Activated effector memory CD4-positive, alpha-beta T cell treated with Interleukin-2 at 50 U/mL for 16 hours (primary cell): ENCODE measurements at places on chromosomes 1 and 21.

DNA sequence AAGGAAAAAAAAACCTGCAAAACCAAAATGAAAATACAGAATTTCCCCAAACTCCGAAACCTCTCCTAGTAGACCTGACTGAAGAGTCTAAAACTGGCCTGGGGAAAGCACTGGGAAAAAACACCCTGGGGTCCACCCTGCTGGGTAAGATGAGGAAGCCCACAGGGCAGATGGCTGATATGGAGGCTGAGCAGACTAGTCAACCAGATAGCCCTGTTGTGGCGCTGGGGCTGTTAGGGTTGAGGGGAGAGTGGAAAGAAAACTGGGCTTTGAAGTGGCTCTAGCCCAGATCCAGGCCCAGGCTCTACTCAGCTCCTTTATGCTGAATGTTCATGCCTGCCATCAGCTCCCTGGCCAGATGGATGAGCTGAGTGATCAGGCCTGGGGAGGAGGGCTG, 6.8 kb upstream of the SLAMF1 start:
- DNase-seq = no peak

- DNase-seq = no peak
Observed at GRCh38 chr1:189315035-189315901, 1162.4 kb downstream of the BRINP3 start.

DNA sequence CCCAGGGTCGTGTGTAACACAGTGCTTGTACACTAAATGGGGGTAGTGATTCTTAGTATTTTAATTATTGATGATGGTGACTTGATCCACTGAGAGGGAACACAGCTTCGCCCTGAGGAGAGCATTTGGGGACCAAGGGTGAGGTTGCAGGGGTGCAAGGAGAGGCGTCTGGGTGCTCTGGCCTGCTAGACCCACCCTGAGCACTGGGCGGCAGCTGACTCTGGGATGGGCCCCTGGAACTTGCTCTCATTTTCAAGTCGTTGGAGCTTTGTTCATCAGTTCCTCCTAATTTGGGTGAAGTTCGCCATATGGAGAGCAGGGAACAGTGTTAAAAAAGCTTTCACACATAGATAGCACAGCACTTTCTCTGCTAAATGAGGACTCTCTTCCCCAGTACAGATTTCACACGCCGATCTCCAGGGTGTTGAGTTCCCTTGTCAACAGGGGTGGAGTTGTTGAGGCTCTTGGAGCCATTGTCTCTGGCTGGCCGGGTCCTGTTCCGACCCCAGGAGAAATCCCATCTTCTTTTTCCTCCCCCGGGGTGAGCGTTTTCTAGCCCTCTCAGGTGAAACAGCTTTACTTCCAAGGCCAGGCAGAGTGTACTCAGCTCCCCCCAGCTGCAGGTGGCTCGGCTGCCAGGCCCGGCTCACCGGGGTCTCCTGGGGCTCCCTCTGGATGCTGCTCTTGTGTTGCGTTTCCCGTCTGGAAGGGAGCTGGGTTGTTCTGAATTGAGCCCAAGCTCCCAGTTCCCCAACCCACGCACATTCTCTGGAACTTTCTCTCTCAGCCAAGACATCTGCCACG, 367.4 kb downstream of the RPS6KC1 start:
- DNase-seq = no peak

DNA sequence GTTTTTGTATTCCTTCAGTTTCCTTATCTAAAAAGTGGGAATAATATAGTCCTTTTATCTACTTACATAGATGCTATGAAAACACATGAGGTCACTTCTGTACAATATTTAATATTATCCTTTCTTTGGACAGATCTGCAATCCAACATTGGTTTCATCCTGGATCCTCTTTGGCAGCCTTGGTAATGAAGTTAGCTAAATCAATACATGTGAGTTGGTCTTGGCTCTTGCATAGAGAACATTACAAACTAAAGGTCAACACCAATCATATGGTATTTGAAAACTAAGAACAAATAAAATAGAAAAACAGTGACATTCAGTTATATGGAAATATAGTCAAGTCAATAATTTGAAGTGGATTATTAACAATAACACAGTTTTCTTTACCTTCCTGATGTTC, 3.2 kb upstream of the EDEM3 start:
- no peak for DNase-seq

DNA sequence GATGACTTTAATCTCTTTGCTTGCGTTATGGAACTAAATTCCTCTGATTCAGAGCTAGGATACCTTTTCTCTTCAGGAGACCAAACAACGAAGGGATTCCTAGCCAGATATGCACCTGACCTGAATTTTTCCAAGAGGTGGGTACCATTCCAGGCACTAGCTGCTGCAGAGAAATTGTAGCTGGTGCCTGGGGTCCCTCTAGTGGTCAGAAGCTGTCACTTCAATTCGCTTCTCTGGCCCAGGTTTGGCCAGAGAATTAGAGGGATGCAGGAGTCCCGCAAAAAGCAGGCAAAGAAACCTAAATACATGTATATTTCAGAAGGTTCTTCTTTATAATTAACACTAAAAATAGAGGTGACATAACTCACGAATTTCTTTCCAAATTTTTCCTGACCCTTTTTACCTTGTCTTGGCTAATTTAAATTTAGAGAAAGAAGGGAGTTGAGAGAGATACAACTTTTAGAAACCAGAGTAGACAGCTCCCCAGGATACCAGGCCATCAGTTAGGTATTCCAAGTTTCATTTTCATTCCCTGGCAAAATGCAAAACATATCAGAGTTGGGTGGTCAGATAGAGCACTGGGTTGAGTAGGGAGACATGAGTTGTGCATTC, 9.6 kb downstream of the ACKR1 start:
- peak; percentile 4 for DNase-seq

DNA sequence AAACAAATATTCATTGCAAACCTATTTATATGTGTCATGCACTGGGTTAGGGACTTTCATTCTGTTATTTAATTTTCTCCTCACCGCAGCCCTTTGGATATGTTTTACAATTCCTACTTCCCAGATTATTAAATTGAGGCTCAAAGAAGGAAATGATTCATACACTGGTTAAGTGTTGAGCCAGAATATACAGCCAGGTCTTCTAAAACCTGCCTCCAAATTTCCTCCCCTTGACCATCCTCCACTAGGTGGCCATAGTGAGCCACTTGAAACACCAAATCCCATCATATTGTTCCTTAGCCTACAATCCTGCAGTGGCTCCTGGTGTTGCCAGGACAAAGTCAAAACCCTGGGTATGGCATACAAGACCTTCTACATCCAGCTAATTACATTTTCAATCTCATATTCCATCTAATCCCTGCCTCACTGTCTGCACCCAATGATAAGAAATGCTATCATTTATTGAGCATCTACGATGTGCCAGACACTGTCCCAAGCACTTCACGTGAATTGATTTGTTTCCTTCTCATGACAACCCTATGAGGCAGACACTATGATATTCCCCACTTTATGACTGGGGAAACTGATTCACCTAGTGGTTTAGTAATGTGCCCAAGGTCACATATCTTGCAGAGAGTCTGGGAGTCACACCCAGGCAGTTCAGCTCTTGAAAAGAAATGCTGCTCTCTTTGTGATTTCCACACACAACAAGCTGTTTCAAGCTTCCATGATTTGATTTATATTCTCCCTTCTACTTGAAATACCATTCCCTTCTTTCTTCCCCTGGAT, 23.6 kb upstream of the KIRREL1 start:
- DNase-seq = no peak

GRCh38 chr1:178048883-178049282, 45.0 kb upstream of the RASAL2 start:
- DNase-seq = no peak

GRCh38 chr1:147083919-147084272, 88.4 kb downstream of the PRKAB2 start:
- DNase-seq = no peak

DNA sequence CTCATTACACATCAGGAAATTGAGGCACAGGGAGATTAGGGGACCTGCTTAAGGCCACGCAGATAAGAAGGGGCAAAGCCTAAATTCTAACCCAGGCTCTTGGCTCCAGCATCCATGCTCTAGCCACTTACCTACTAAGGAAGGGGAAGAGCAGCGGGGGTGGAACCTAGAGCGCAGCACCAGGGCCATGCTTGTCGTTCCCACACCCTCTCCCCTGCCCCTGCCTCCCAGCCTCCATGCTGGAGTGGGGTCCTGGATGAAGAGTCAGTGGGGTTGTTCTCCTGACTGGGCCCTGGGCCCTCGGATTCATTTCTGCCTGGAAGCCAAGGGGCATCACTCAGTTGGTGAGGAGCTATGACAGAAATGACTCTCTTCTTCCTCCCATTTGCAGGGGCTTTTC, 133.3 kb downstream of the FOXD2 start:
- DNase-seq = no peak

- DNase-seq = no peak
Observed at GRCh38 chr1:212752934-212753497, 38.6 kb downstream of the NSL1 start.

GRCh38 chr1:99535470-99536164, 110.3 kb upstream of the PALMD start:
- no peak for DNase-seq

DNA sequence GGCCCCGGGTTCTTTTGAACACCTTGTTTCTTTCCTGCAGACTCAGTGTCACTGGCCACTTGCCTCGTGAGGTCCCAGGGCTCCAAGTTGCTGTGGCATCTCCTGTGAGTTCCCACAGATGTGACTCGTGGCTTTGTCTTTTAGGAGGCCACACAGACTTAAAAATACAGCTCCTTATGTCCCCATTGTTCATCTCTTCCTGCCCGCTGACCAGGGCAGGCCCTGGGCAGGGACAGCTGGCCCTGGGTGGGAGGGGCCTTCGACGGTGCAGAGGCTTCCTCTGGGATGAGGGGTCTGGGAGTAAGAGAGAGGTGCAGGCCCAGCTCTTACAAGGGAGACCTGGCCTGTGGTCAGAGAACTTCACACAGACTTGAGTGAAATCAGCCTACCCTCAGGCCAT, 15.6 kb downstream of the LDLRAP1 start:
- no peak for DNase-seq

GRCh38 chr1:92795166-92795565, 10.3 kb upstream of the EVI5 start:
- DNase-seq = no peak

- DNase-seq = no peak
Observed at GRCh38 chr1:82263396-82263795, 462.7 kb downstream of the ADGRL2 start.

GRCh38 chr1:67058242-67058641, 4.3 kb upstream of the SLC35D1 start:
- DNase-seq = no peak

DNA sequence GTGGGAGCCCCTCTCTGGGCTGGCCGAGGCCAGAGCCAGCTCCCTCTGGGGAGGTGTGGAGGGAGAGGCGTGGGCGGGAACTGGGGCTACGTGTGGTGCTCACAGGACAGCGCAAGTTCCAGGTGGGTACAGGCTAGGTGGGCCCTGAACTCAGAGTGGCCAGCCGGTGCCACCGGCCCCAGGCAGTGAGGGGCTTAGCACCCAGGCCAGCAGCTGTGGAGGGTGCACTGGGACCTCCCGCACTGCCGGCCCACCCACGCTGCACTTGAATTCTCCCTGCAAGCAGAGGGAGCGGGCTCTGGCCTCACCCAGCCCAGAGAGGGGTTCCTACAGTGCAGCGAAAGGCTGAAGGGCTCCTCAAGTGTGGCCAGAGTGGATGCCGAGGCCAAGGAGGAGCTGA, 20.2 kb downstream of the PRAMEF20 start:
- no peak for DNase-seq

DNA sequence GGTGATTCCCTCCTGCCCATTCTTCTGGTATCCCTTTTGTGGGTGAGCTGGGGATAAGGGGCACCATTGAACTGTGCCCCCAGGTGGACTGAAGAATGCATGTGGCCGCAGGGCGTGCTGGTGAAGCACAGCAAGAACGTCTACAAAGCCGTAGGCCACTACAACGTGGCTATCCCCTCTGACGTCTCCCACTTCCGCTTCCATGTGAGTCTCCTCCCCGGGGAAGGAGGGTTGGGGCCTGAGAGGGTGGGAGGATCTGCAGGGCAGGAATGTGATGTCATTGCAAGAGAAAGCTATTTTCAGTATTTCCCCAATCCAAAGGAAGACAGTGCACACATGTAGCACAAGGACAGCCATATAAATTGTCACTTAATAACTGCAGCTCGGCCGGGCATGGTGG, 7.5 kb upstream of the KPNA6 start:
- DNase-seq = no peak

GRCh38 chr21:41011951-41012366, 156.0 kb upstream of the BACE2 start:
- DNase-seq = no peak

DNA sequence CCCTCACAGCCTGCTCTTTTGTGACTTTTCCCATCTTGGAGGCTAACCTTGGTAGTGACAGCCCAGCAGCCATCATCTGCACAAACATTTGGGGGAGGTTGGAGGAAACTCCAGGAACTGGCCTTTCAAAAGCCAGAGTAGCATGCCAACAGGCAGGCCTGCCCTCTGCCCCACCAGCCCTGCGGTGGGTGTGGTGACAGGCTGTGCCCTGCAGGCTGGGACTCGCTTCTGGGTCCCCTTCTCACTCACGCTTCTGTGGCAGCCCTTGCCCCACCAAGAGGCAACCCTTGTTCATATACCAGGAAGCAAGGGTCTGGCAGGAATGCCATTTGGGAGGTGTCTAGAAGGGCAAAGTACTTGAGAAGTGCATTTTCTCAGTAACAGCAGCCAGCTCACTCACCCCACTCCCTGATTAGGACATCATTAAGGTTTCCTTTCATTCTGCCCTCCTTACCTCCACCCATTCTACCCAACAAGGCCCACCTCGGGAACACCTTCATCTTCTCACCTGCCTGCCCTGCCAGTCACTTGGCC, 20.8 kb upstream of the FAM3B start:
- no peak for DNase-seq

- no peak for DNase-seq
Observed at GRCh38 chr1:184329962-184330868, 56.6 kb upstream of the C1orf21 start.

DNA sequence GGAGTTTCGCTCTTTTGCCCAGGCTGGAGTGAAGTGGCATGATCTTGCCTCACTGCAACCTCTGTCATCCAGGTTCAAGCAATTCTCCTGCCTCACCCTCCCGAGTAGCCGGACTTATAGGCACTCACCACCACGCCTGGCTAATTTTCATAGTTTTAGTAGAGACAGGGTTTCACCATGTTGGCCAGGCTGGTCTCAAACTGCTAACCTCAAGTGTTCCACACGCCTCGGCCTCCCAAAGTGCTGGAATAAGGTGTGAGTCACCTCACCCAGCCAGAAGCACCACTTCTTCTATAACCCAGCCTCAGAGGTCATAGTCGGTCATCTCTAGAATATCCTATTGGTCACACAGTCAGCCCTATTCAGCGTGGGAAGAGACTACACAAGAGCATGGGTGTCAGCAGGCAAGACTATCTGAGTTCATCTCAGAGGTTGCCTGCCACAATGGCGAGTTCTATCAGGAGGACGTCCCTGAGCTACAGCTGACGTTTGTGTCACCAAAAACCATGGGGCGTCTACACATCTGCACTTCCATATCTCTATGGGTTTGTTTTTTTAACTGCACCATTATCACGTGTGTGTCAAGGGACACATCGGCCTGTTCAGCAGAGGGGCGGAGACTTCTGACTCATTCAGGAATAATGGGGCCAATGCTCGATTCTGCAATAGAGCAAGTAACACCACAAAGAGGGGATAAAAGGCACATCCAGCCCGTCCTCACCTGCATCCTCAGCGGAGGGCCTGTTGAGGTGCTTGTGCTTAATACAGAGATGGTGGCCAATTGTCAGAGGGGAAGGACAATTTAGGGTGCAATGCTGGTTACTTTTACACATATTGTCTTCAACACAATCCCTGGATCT, 256.3 kb upstream of the IRF2BP2 start:
- no peak for DNase-seq

GRCh38 chr1:230145953-230146476, 79.0 kb downstream of the GALNT2 start:
- no peak for DNase-seq
